Tibial nerve (tissue), 4 donors: ENCODE measurements at places on chromosomes 1 and 21. TPM values are rescaled to one million over a fixed set of nuclear protein-coding genes. Genes with fewer than 3 reads are reported as not detected.
A peak's percentile ranks its signal among the peaks of the same experiment; 100 is the strongest.

DNA sequence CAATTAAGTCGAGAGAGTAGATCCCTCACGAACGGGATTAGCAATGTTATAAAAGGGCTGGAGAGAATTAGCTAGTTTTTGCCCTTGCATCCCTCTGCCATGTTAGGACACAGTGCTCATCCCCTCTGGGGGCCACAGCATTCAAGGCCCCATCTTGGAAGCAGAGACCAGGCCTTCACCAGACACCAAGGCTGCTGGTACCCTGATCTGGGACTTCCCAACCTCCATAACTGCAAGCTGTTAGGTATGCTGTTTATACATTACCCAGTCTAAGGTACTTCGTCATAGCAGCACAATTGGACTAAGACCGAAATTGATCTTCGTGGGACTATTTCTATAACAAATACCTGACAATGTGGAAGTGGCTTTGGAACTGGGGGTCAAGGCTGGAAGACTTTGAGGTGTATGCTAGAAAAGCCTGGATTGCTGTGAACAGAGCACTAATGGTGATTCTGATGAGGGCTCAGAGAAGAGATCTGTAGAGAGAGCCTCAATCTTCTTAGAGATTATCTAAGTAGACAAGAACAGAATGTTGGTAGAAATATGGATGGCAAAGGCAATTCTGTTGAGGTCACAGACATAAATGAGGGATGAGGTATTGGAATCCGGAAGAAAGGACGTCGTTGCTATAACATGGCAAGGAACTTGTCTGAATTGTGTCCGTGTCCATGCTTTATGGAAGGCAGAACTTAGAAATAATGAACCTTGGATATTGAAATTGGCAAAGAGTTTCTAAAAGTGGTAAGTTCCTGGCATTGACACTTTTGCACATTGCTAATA, 83.8 kb upstream of the KIF26B start:
- no peak for DNase-seq

- DNase-seq: no peak
Measured at GRCh38 chr1:226128487-226129075, 58.0 kb downstream of the ACBD3 start.

DNA sequence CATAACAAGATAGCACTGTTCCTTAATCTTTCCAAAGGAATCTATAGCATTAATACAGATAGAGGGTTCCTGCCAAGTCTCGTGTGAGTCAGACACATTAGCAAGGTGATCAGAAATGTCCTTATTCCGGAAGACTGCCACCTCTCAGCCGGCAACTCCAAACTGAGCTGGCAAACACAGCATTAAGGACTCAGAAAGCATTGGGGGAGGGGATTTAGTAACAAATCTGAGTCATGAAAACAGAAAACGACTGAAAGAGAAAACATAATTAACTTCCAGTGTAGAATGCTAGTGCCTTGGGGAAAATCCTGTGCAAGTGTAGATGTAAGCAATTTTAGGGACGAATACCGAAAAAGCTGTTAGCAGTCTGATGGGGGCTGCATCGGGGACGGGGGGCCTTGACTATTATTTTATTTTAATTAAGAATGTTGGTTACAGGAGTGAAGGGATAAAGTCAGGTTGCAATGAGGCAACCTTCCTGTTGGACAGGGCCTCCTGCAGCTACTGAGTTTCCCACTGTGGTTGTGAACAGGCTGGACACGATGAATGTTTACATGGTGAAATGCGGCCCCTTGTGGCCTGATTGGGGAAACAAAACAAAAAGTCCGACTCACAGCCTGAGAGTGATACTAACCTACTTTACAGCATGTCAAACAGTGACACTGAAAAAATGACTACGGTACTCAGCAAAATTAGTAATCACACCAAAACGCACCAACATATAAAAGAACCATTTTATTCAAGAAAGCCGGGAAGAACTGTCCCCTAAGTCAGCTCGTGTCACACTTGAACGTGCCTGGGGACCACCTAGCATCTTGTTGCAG, 20.7 kb downstream of the MIS18A start:
- DNase-seq: peak; percentile 75

GRCh38 chr1:216894494-216894893, 171.3 kb upstream of the ESRRG start:
- DNase-seq: no peak

DNA sequence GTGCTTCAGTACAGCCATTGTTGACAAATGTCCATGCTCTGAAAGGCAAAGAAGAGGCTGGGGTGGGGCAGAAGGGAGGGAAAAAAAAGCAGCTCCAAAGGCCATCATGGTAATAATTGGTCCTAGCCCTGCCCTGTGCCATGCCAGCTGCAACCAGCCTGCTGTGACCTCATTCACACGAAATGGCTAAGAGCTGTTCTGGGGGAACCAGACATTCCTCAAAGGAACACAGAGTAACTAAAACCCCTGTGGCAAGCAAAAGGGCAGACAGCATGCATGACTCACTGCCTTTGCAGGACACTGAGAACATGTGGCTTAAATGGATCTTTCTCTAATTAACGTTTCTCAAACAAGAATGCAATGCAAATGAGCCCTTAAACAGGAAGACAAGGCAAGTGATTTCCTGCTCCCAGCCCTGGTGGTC, 42.3 kb downstream of the STYXL2 start:
- no peak for DNase-seq

GRCh38 chr1:211734359-211734758, 58.9 kb upstream of the NEK2 start:
- no peak for DNase-seq

DNA sequence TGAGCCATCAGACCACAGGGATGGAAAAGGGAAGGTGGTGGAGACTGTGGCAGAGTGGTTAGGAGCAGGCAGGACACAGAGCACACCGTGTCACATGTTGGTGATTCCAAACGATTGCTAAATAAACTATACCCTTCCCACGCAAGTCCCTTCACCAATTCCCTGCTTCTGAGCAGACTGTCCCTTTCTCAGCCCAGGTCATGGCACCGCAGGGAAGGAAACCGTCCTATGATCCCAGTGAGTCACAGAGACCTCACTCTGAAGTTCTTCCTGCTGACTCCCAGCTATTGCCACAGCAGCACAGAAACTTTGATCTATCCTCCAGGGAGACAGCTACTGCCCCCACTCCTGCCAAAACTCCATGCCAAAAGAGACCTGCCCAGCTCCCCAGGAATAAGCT, 19.2 kb downstream of the RIMS3 start:
- DNase-seq: no peak

- DNase-seq: no peak
Measured at GRCh38 chr1:210506689-210507088, 178.0 kb downstream of the HHAT start.

- DNase-seq: no peak
Measured at GRCh38 chr21:16427587-16428087, 697.9 kb downstream of the USP25 start.

DNA sequence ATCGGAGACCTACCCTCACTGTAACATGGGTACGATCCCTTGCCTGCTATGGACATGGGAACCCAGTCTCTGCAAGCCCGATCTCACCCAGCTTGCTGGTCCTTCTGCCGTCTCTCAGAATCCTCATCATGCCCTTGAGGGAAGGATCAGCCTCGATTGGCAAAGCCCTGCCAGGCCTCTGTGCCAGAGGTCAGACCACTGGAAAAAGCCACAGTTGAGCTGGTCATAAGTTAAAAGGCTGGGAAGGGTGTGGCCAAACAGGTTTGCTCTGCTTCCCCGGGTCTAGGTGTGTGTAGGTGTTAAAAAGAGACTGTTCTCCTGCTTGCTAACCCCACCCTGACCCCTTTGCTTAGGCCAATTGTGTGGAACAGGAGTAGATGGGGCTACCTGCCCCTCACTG, 19.5 kb upstream of the PADI3 start:
- no peak for DNase-seq

- no peak for DNase-seq
Measured at GRCh38 chr1:203121186-203122015, 6.1 kb upstream of the ADORA1 start.

- DNase-seq: no peak
Measured at GRCh38 chr1:93771843-93772242, 90.2 kb upstream of the BCAR3 start.

ADAMTS4 gene
- total RNA-seq: 10.3 TPM

MAP3K21 gene
- total RNA-seq: 1.1 TPM

TEX35 gene
- not detected for total RNA-seq

OR2M3 gene
- total RNA-seq: not detected

TFF1 gene
- not detected for total RNA-seq
